GM19239 (cell line): ENCODE measurements at places on chromosomes 16 and 17.

- DNase-seq: no peak
Observed at GRCh38 chr17:30160419-30161172, 44.0 kb downstream of the NSRP1 start.

- DNase-seq: no peak
Observed at GRCh38 chr17:81660441-81660840, 4.1 kb upstream of the PDE6G start.

- no peak for DNase-seq
Observed at GRCh38 chr17:66750116-66750515, 84.8 kb upstream of the CACNG5 start.

DNA sequence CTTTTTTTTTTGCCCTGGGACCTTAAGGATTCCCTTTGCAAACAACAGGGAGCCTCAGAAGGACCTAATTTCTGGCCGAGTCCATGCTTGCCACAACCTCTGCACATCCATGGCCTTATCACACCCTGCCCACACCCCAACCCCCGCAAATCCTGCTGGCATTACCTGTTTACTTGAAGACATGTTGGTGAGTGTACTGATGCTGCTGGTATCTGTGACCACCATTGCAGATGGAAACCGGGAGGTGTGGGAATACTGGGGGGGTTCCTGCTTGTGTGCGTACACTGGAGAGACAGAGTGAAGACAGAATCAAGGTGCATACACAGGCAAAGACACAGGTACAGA is 46.0 kb downstream of the HNF1B start:
- no peak for DNase-seq

DNA sequence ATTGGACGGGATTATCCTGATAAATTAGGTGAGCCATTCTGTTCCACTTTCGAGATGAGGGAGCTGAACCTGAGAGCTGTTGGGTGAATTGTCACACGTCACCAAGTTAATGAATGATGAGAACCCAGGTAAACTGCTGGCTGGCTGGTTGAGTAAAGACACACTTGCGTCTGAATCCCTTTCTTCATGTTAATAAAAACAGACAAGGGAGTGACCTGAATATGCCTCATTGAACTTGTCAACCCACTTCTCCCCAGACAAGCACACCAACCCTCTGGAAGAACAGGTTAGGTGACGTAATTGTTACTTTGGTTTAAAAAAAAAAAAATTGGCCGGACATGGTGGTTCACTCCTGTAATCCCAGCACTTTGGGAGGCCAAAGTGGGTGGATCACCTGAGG is 400.9 kb upstream of the CDH5 start:
- no peak for DNase-seq

- no peak for DNase-seq
Observed at GRCh38 chr16:57797526-57798266, 4.6 kb downstream of the KIFC3 start.

GRCh38 chr17:29909236-29910003 is 20.6 kb downstream of the SSH2 start:
- DNase-seq: no peak

GRCh38 chr17:17467016-17467415 is 9.8 kb upstream of the MED9 start:
- no peak for DNase-seq

DNA sequence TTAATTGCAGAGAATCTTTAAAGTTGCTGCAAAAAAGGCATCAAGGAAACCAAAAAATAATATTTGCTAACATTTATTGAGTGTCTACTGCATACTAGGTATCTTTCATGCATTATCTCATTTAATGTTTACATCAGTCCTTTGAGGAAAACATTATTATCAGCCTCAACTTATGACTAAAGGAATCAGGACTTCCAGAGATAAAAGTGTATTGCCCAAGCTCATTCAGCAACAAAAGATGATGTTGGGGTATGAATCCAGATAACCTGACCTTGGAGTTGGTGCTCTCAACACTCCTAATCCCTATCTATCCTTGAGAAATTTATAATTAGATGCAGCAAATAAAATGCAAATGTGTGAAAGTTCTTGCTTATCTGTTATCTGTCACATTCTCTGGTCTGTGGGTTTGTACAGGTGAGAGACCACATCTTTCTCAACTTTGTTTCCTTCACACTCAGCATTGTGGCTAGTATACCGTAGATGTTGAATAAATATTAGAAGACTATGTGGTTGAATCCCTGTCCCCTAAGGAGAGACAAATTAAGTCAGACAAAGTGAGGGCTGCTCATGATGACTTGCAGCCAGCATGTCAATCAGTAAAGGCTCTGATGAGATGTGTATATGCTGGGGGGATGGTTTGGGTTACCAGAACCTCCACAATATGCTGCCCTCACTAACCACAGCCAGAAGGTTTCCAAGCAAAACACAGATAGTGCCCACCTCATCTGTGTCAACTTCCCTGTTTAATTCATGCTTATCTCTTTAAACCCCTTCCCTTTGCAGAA is 82.6 kb downstream of the NOG start:
- DNase-seq: no peak

GRCh38 chr16:87057951-87058560 is 259.1 kb downstream of the C16orf95 start:
- DNase-seq: no peak

GRCh38 chr17:30212750-30213149 is 22.7 kb downstream of the SLC6A4 start:
- DNase-seq: peak; percentile 52
